ENCODE measurements at places on chromosomes 5 and 9.

DNA sequence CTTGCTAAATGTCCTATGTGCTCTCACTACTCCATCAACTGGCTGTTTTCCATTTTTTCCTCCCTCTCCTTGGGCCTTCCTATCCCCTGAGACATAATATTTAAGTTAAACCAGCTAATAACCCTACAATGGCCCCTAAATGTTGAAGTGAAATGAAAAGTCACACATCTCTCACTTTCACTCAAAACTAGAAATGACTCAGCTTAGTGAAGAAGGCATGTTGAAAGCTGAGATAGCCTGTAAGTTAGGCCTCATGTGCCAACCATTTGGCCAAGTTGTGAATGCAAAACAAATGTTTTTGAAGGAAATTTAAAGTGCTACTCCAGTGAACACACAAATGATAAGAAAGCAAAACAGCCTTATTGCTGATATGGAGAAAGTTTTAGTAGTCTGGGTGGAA is 48.8 kb upstream of the CDH10 start:
- DNase-seq: no peak

DNA sequence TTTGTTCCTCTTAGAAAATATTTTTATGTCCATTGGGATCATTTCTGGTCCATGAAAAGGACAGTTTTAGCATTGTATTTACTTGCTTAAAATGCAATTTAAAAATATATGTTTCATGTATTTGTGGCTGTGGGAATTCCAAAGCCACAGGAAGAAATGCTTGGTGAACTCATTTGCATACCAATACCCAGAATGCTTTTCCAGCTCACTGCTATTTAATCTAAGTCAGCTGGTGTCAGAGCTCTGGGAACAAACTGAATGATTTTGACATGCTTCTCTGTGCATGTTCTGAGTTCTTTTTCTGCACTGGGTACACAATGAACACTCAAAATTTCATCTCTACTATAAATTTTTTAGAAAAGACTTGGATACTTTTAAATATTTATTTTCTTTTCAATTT is 482.8 kb upstream of the ARRDC3 start:
- no peak for DNase-seq

DNA sequence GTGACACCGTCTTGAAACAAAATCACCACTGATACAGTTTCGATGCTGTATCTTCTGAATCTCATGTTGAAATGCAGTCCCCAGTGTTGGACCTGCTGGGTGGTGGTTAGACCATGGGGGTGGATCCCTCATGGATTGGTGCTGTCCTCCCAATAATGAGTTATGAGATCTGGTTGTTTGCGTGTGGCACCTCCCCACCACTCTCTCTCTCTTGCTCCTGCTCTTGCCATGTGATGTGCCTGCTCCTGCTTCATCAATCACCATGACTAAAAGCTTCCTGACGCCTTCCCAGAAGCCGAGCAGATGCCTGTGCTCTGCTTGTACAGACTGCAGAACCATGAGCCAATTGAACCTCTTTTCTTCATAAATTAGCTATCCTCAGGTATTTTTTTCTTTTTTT is 15.2 kb upstream of the C5orf15 start:
- no peak for DNase-seq

- DNase-seq: no peak
Measured at GRCh38 chr5:52893863-52894262, 95.3 kb upstream of the ITGA2 start.

GRCh38 chr5:160266044-160266443 is 36.7 kb downstream of the FABP6 start:
- no peak for DNase-seq

DNA sequence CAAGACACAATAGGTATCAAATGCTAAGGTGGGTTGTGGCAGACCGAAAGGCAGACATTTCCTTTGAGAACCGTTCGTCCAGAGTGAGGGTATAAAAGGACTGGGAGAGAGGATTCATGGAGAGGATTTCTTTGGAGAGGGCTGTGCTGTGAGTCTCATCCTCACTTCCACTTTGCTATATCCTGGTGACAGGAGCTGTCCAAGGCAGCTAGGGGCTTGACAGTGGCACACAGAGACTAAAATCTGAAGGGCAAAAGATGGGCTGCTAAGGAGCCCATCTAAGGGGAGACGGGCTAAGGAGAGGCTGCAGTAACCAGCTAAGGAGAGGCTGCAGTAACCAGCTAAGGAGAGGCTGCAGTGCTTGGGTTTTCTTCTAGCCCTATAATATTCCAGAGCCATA is 214.0 kb upstream of the ADRA1B start:
- DNase-seq: no peak

GRCh38 chr5:6557807-6558575 is 74.9 kb downstream of the NSUN2 start:
- no peak for DNase-seq

GRCh38 chr9:132023419-132024180 is 56.1 kb downstream of the MED27 start:
- no peak for DNase-seq

DNA sequence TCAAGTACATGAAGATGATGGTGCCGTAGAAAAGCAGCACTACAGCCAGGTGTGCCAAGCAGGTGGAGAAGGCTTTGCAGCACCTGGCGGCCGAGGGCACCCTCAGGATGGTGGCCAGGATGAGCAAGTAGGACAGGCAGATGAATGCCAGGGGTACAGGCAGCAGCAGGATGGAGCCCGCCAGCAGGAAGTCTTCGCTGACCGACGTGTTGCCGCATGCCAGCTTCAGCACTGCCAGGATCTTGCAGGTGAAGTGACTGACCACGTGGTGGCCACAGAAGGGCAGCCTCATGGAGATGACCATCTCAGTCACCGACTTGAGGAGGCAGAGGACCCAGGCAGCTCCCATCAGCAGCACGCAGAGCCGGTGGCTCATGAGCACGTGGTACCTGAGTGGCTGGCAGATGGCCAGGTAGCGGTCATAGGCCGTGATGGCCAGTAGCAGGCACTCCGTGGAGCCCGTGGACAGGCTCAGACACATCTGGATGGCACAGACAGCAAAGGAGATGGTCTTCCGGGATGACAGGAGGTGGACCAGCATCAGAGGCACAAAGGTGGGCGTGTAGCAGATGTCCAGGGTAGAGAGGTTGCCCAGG is 482 bp downstream of the OR13J1 start:
- no peak for DNase-seq

DNA sequence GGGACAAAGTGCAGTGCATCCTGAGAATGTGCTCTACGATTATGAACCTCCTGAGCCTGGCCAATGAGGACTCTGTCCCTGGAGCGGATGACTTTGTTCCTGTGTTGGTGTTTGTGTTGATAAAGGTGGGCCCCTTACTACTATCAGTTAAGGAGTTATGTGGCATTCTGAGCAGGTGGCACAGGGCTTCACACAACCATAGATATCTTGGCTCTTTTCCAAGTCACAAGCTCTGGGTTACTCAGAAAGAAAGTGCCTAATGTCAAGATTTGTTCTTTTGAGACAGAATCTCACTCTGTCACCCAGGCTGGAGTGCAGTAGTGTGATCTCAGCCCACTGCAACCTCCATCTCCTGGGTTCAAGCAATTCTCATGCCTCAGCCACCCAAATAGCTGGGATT is 99.0 kb downstream of the GAPVD1 start:
- DNase-seq: no peak

GRCh38 chr9:116502746-116503145 is 184.4 kb upstream of the TRIM32 start:
- DNase-seq: no peak

GRCh38 chr5:61551637-61552313 is 219.7 kb downstream of the ZSWIM6 start:
- DNase-seq: no peak

DNA sequence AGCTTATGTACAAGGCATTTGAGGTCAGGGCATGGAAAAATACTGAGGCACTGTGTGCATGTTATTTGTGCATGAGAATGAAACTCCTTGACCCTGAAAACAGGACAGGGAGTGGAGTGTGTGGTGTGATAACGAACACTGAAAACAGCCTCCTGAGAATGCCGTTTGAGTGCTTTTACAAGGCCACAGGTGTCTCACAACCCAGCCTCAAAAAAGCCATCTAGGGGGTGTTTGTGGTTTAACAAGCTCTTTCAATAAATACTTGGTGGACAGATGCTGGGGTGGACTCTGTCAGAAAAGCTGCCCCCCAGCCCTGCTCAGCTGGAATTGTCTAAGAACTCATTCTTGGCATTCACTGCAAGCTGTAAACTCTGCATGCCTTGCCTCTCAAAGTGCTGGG is 94.0 kb upstream of the SLC25A48 start:
- no peak for DNase-seq

GRCh38 chr5:443239-444151 is 519 bp downstream of the EXOC3 start:
- peak; percentile 38 for DNase-seq

DNA sequence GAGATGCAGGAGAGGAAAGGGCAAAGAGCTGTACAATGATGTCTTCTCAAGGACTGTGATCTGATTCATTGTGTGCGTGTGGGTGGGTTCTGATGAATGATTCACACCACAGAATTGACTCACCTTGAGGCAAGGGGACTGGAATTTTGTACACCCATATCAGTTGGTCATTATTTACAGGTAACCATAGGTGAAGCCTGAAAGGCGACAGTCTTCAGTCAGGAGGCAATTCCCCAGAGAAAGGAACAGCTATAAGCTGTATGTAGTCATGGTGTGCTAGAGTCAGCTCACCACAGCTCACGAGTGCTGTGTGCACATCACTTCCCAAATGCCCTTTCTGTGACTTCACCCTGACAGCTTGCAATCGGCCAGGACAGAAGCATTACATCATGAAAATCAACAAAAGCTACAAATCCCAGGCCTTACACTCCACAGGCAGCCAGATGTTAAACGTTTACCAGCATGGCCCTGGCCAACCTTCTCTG is 87.6 kb upstream of the RPS23 start:
- no peak for DNase-seq

GRCh38 chr5:57028161-57028560 is 76.2 kb upstream of the MIER3 start:
- no peak for DNase-seq

- no peak for DNase-seq
Measured at GRCh38 chr9:100315561-100315960, 37.2 kb downstream of the TEX10 start.

DNA sequence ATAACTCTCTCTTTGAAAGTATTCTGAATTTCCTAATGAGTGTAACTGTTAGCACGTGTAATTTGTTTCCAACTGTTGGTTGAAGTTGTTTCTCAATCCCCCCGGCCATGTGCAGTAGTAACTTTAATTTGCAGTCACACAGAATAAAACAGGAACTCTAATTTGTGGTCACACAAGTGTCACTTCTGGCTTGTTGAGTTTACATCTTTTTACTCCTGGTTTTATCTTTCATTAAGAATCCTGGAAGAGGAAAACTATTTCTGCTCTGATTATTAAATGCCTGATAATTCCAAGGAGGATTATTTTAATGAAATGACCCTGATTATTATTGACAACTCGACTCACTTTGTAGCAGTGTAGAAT is 1.2 kb downstream of the SCAMP1 start:
- DNase-seq: peak; percentile 25

- DNase-seq: no peak
Measured at GRCh38 chr9:72210522-72210921, 61.3 kb downstream of the GDA start.

- no peak for DNase-seq
Measured at GRCh38 chr9:34001298-34001697, 47.4 kb downstream of the UBAP2 start.

- no peak for DNase-seq
Measured at GRCh38 chr5:115186794-115187193, 17.1 kb upstream of the TRIM36 start.

- DNase-seq: no peak
Measured at GRCh38 chr9:124786881-124787573, 10.1 kb downstream of the OLFML2A start.

GRCh38 chr5:8550921-8551320 is 682.0 kb downstream of the MTRR start:
- no peak for DNase-seq

- no peak for DNase-seq
Measured at GRCh38 chr9:80928697-80929096, 760.6 kb downstream of the TLE1 start.

GRCh38 chr9:116959809-116960208 is 272.7 kb downstream of the TRIM32 start:
- no peak for DNase-seq

DNA sequence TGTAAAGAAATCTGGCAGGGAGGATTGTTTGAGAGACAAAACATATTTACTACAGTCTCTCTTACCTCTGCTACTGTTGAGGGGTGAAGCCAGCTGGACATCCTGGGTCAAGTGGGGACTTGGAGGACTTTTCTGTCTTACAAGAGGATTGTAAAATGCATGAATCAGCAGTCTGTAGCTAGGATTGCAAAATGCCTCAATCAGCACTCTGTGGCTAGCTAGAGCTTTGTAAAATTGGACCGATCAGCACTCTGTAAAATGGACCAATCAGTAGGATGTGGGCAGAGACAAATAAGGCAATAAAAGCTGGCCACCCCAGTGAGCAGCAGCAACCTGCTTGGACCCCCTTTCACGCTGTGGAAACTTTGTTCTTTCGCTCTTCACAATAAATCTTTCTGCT is 995.8 kb upstream of the CDH6 start:
- no peak for DNase-seq

DNA sequence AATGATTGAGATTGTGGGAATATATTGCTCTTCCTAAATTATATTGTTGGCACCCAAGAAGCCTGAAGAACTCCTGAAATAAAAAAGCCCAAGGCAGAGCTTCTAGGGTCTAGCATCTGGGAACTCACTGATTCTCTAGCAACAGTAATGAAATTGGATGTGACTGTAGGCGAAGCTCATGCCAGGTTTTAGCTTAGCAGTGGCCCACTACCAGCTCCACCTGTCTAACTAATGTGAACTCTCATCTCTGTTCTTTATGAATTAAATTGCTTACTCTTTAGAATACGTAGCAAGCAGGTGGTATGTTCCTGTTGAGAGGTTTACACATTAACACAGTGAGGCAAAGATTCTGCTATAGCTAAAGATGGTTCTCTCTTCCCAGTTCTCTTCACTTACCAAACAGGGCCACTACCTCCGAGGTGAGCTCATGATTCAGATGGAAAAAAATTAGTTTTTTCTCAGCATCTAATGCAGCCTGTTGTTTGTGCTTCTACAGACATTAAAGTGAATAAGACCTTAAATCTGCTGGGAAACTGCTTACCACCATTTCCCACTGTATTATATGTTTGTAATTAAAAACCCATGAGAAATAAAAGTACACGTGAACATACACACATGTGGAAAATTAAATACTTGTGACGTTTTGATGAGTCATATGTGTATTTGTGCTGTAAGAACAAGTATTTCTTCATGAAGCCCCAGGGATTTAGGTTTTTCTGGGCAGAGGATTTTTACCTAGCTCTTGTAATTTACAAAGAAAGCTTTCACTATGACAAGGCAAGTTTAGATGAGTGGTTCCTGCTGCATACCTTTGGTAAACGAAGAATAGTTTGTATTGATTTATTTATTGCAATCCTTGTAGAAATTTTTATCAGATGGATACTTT is 360.1 kb downstream of the KDM4C start:
- no peak for DNase-seq

DNA sequence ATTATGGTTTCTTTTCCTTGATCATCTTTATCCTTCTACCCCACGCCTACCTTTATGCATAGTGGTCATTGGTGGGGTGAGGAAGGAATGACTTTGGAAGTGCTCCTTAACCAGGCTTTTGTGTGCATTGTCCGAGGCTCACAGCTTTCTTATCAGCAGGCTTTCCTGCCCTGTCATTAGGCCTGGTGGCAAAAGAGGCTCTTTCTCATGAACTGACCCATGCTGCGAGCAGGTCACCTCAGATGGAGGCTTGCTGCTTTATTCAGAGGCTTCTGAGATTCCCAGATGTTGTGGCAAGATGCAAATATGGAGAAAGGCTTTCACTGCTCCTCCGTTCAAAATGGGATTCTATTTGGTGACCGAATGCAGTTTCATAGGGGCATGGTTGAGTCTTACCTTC is 57.4 kb upstream of the DMRTA1 start:
- no peak for DNase-seq

All from CD4-positive, alpha-beta T cell treated with Interleukin-10 for 1 hour (primary cell).